Activated CD8-positive, alpha-beta memory T cell treated with anti-CD3 and anti-CD28 coated beads for 4 hours (primary cell): ENCODE measurements at places on chromosomes 12 and 14.

GRCh38 chr12:64097366-64098105 is 124.6 kb downstream of the KICS2 start:
- no peak for DNase-seq

- DNase-seq: no peak
Observed at GRCh38 chr14:60658211-60658690, 9.0 kb upstream of the SIX1 start.

DNA sequence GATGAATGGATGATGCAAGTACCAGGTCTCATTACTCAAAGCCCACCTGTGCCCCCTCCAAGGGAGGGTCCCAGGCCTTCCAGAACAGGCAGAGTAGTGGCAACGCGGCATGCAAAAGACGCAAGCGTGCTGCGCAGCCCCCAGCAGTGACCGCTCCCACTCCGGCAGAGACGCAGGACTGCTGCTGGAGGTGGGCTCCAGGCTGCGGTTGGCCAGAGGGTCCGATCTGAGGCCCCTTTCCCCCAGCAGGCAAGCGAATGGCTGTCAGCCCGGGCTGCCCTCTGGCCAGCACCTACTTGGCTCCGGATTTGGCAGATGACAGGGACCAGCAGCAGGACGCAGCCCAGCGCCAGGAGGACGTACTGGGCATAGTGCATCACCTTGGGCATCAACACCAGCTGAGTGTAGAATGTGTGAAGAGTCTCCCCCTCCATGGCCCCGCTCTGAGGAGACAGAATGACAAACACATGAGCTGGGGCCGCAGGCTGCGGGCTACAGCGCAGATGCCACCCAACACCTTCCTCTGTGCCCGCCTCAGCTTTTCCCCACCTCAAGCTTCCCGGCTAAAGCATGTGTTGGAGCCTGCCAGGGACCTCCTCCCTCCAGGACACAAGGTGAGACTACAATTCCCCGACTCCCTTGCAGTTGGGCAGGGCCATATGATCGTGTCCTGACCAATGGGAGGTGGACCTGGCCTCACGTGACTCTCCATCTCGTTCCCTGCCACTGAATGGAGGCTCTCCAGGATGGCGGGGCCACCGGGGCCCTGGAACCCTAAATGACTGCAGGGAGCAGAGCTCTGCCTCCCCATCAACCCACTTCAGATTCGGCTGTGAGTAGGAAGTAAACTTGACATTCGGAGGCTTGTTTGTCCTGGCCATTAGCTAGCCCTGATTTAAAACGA is 77.4 kb downstream of the SCARB1 start:
- DNase-seq: no peak

DNA sequence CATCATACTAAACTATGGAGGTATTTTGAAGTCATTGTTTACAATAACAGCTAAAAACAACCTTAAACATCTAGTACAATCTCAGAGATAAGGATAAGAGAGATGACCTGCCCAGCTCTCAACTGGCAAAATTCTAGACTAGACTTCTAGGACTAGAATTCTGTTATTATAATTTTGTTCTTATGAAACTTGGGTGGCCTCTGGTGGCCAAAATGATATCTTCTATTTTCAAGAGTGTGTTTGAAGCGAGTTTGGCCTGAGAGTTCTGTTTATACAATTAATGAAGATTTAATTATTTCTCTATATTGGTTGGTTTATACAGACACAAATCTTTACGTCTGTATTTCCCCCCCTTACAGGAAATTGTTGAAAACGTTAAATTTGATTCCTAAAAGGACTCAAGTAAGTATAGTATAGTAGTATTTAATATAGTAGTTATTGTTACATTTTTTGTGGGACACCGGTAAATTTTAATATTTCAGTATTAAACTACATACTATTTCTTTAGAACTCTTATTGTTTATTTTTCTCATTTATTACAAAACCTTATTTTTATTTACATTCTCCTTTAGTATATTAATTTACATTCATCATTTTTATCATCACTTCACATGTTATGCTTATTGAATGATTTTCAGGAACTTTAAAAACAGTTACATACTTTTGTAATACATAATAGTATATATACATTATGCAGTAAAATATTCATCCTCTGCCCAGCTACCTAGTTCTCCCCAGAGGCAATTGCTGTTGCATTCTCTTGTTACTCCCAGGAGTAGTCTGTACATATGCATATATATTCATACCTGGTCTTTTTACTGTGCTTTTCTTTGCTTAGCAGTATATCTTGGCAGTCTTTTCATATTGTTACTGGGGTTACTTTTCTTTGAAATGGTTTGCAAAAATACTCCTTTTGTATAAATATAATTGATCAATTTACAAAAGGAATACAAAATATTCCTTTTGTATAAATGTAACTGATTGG is 6.6 kb downstream of the PPHLN1 start:
- DNase-seq: no peak

DNA sequence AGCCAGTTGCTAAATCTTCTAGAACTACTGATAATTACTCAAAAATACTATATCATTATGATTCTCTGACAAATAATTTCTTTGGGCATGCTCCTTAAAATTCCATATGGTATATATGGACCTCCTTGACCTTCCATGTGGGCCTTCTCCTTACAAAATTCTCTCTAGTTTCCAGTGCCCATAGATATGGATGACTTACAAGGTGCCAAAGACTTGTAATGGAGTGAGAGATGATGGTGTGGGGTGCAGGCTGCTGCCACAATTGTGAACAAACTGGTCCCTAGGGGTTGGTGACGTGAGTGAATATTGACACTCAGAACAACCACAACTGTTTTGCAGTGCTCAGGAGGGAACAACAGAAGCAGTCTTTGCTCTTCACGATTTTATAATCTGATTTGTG is 378.9 kb downstream of the SNAPC1 start:
- no peak for DNase-seq

DNA sequence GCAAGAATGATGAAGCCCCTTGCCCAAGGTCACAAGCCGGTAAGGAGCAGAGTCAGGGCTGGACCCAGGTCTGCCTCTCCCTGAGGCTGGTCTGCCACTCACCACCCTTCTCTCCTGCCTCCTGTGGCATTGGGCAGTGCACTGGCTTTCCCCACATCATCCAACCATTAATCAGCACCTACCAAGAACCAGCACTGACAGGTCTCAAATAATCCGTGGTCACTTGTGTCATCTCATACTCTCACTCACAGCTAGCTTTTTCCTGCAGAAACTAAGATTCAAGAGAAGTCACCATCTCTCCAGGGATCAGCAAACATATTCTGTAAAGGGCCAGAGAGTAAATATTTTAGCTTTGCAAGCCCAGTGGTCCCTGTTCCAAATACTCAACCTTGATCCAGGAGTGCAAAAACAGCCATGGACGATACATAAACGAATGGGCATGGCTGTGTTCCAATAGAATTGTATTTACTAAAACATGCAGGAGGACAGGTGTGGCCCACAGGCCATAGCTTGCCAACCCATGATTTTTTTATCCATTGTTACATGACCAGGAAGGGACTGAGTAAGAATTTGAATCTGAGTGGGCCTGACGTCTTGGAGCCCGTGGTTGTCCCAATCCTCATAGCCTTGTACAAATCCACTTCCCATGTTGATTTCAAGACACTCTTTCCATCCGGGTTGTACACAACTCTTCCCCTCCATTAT is 374.2 kb downstream of the BCL11B start:
- DNase-seq: no peak

GRCh38 chr12:52311285-52311648 is 9.9 kb downstream of the KRT83 start:
- no peak for DNase-seq

GRCh38 chr12:45355730-45356129 is 139.8 kb downstream of the ANO6 start:
- no peak for DNase-seq

- DNase-seq: no peak
Observed at GRCh38 chr14:71142375-71143038, 235.2 kb downstream of the PCNX1 start.

- DNase-seq: no peak
Observed at GRCh38 chr14:92880851-92881250, 42.1 kb upstream of the CHGA start.

- DNase-seq: no peak
Observed at GRCh38 chr12:49789992-49790391, 38.2 kb downstream of the NCKAP5L start.

DNA sequence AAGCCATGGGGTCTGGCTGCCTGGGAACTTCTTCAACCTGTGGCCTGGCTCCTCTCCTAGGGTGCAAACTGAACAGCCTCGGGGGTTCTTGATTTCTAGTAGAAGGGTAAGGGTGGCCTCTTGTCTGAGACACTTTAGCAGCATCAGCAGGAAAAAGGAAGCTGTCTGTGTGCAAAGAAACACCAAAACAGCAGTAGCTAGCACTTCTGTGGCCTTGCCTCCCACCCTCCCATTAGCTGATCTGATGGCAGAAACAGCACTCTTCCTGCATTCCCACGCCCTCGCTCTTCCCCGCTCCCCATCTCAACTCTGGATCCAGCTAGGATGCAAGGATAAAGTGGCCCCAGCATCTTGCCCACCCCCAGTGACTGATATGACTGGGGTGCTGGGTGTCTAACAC is 20.7 kb downstream of the SLC7A8 start:
- DNase-seq: no peak

GRCh38 chr12:29208060-29208459 is 59.0 kb downstream of the FAR2 start:
- DNase-seq: no peak

- DNase-seq: no peak
Observed at GRCh38 chr14:104979758-104980610, 1.8 kb upstream of the AHNAK2 start.

DNA sequence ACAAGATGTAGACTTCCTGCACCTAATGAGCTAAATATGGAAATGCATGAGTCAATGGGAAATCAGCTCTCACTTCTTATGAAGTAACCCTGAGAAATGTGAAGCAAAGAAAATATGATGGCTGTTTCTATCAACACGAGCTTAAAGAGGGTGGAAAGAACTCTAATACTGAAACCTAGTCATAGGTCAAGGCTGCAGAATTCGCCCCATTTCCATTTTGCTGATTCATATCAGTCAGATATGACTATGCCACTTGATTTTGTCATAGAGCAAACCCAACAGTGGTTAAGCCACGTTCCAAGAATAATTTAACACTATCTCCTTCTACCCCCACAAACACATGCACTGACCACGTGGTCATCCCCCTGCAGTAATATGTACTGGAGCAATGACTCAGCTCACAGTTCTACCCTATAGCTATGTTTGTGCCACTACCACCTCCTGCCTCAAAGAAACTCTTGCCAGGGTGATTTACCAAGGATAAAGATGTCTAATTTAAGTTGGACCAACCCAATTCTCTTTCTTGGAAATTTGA is 157.5 kb downstream of the TMTC3 start:
- DNase-seq: no peak

GRCh38 chr14:52400846-52401245 is 86.7 kb downstream of the PTGER2 start:
- no peak for DNase-seq

DNA sequence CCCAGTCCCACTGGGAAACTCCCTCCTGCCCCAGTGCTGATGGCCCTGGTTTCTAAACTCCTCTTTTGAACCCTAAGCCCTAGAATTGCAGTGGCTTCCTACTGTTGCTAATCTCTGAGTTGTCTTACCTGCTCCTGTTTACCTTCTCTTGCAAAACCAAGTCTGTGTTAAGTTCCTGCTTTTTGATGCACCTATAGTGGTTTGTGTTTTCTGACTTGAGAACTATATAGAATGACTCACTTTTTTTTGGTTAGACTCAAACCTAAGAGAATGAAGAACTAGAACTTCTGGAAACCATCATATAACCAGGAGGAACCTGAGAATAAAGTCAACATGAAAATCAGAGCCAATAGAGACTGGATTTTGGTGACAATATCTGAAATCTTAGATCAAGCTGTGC is 5.5 kb upstream of the GAS2L3 start:
- no peak for DNase-seq

- no peak for DNase-seq
Observed at GRCh38 chr12:20458011-20458410, 89.7 kb downstream of the PDE3A start.

- no peak for DNase-seq
Observed at GRCh38 chr14:66850258-66850888, 338.9 kb upstream of the GARIN2 start.

DNA sequence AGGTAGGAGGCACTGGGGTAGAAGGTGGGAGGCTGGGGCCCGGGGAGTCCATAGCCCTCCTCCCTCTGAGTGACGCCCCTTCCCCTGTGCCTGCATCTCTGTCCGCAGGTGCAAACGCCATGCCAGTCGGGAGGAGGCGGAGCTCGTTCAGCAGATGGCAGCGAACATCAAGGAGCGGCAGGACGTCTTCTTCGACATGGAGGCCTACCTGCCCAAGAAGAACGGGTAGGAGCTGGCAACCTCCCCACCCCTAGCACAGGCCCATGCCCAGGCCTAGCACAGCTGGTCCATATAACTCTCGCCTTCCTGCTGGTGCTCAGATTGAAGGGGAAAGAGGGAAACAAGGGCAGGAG is 35.6 kb downstream of the TMEM120B start:
- DNase-seq: no peak

GRCh38 chr12:56119361-56119796 is 1.3 kb downstream of the ZC3H10 start:
- DNase-seq: no peak

DNA sequence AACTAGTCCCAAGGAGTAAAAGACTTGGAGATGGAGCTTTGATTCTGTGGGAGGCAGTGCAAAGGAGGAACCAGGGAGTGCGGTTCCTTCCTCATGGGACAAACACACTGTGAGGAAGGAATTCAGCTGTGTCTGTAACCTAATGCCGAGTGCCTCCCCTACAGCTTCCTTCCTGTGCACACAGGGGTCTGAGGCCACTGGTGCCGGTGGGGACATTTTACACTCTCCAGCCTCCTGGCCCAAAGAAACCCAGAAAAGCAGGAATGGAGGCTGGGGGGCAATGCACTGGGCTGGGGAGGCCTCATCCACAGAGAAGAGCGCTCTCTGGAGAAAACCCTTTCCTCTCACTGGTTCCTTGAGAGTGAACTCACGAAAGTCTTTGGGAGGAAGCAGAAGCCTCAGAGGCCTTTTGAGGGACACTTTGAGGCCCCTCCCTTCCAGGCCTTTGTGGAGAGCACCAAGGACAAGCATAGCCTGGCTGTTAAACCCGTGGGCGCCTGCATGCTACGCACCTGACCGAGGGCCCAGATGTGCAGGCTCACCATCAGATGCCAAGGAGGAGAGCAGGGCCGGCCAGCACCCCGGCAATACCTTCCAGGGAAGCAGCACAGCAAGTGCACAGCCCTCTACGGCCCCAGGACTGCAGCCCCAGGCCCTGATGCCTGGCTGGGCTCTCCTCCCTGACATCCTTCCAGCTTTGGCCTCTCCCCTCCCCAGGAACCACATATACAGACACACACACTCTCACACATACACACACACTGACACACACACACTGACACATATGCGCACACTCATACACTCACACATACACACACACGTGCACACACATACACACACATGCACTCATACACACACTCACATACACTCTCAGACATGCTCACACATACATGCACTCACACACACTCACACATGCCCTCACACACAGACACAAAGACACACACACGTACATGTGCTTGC is 52.0 kb downstream of the NFKBIA start:
- no peak for DNase-seq
